ENCODE measurements at places on chromosomes 6 and 20.

- DNase-seq: no peak
Observed at GRCh38 chr6:132130626-132131298, 179.6 kb upstream of the CCN2 start.

- no peak for DNase-seq
Observed at GRCh38 chr6:45500924-45501816, 123.4 kb upstream of the SUPT3H start.

DNA sequence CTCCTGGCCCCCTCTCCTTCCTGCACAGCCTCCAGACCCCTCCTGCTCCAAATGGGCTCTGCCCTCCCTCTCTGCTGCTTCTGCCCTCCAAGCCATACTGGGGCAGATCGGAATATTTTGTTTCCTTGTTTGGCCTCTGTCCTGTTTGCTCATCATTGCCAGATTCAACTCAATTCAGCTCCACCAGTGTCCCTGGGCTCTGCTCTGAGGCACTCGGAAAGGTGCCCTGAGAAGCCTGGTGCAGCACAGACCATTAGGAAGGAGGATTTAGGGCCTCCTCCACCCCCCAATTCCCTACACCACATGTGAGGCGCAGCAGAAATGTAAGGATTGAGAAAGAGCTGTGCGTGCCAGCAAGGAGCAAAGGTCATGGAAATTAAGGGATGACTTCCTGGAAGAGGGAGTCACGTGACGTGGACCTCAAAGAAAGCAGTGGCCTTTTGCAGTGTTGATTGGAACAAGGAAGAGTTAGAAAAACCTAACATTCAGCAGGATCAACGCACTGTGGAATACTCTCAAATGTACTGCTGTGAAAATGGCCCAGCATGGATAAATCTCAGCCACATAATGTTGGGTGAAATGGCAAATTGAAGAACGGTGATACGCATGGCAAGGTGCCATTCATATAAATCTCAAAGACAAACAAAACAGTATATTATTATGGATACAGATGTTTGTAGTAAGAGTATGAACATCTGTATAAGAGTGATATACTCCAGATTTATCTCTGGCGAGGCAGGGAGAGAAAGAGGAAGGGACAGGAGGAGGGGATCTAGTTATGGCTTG, 229.5 kb upstream of the RNF24 start:
- DNase-seq: no peak

- DNase-seq: no peak
Observed at GRCh38 chr6:46221222-46221793, 50.5 kb upstream of the ENPP5 start.

- no peak for DNase-seq
Observed at GRCh38 chr20:43393052-43393451, 64.6 kb upstream of the SRSF6 start.

DNA sequence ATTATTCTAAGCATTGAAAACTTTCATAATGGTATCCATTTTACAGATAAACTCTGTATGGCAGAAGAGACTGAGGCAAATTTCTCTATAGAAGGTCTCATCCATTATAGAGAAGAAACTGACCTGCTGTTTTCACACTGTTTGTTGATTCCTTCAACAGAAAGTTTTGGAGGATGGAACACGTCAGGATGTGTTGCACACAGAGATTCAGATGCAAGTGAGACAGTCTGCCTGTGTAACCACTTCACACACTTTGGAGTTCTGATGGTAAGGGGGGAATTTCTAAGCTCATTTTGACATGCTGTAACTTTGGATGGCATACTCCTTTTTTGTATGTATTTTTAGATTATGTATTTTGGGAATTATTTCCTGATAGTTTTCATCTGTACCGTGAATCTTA, 109.3 kb downstream of the ADGRG6 start:
- no peak for DNase-seq

GRCh38 chr20:8780915-8781314, 288.0 kb upstream of the PLCB4 start:
- no peak for DNase-seq
